Midbrain (tissue), 1 donor: ENCODE measurements at places on chromosomes 5 and 9.

GRCh38 chr9:23907343-23907742, 81.3 kb upstream of the ELAVL2 start:
- DNase-seq: no peak

DNA sequence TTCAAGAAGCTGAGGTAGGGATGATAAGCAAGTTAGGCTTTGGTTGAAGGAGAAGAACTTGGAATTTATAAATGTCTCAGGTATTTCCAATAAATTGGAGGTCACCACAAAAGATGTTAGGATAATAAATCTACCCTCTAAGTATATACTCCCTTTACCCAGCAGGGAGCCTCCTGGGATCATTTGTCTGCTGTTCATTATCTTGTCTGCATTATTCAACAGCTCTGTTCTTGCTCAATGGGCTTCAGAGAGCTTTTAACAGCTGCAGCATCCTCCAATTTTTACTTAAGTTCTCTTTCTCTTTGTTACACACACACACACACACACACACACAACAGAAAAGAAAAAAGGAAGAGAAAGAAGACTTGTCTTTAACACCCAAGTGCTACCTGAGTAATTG, 51.7 kb upstream of the VPS13A start:
- DNase-seq: no peak

- no peak for DNase-seq
Observed at GRCh38 chr9:4689687-4690104, 10.3 kb downstream of the CDC37L1 start.

- DNase-seq: no peak
Observed at GRCh38 chr9:98222885-98223691, 30.7 kb upstream of the CORO2A start.

DNA sequence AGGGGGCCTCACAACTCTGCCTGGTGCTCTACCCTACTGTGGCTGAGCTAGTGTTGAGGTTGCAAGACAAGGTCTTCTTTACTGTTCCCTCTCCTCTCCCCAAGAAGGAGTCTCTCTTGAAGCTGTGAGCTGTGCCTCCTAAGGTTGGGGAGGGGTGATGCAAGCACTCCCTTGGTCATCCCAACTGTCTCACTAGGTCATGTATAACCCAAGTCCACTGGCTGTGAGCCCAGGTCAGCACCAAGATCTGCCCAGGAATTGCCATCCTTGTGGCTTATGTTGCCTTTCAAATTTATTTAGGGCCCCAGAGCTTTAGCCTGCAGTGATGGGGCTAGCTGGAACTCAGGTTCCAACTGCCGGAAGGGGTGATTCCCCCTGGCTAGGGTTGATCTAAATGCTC, 10.3 kb upstream of the YTHDC2 start:
- no peak for DNase-seq

- no peak for DNase-seq
Observed at GRCh38 chr5:75200776-75201175, 35.9 kb downstream of the ANKRD31 start.

- DNase-seq: no peak
Observed at GRCh38 chr5:177496727-177497291, 595 bp downstream of the PDLIM7 start.

DNA sequence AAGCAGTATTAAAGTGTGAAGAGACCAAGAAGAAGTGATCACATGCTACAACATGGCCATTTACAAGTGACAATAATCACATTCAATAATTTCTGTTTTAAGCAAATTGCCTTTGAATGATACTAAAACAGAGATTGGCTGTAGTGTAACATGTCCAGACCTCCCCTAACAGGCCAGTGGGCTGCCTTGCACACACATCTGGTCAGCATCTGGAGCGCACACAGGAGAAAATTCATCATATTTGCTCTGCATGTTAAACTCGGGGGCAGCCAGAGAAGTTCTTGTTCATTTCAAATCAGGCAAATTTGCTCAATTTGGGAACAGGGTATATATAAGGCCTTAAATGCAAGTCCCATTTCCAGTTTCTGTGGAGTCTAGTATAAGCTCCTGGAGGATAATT, 111.1 kb upstream of the FBXL7 start:
- no peak for DNase-seq

GRCh38 chr9:125821078-125821477, 73.9 kb downstream of the PBX3 start:
- DNase-seq: no peak

DNA sequence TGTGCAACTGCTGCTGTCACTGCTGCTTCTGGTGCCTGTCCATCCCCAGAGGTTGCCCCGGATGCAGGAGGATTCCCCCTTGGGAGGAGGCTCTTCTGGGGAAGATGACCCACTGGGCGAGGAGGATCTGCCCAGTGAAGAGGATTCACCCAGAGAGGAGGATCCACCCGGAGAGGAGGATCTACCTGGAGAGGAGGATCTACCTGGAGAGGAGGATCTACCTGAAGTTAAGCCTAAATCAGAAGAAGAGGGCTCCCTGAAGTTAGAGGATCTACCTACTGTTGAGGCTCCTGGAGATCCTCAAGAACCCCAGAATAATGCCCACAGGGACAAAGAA, 265 bp downstream of the CA9 start:
- DNase-seq: no peak

- no peak for DNase-seq
Observed at GRCh38 chr5:66932457-66932856, 264.1 kb downstream of the CD180 start.

DNA sequence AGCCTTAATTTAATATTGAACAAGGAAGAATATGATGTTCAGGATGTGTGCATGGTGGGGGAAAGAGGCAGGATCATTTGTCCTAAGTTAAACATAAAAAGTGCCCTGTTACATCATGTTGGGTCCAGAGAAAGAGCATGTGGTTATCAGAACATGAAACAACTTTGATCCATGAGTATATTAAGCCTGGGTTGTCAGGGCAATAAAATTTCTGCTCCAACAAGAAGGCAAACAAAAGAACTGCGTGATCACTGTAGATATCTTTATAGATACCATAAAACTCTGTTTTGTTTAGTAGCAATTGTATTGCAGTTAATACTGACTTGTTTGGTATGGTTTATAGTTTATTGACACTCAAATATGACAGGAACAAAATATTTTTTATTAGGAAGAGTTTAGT, 35.2 kb downstream of the PCA3 start:
- no peak for DNase-seq

DNA sequence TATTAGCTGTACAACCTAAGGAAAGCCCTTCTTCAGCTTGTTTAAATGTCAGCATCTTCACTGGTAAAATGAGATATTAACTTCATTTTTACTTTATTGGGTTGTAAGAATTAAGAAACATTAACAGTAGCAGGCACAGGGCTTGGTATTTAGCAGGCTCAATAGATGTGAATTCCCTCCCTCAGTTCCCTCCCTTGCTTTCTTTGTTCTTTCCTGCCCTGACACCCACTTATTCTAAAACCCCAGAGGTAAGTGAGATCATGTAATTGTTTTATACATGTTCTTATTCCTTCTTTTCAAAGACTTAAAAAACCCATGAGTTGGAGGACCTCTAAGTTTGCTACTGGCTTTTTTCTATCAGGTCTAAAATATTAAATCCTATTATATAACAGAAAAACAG, 73.3 kb upstream of the IFNK start:
- DNase-seq: no peak

DNA sequence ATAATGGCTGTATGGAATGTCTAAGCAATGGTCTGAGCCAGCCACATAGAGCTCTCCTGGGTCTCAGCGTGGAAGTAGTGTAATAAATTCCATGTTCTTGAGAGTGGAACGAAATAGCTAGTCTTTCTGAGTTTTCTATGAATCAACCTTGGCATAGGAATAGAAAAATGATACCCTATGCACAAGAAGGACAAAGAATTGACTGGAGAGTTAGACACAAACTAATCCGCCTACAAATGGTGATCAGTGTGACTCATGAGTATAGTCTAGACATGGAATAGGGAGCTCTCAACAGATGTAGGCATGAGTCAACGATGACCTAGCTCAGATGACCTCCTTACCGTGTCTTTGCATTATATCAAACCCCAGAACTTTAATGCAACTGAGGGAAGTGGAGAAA, 256.8 kb upstream of the GRIN3A start:
- DNase-seq: no peak

- peak; percentile 1 for DNase-seq
Observed at GRCh38 chr5:50711280-50711679, 44.8 kb downstream of the PARP8 start.

GRCh38 chr5:39998518-39998917, 573.7 kb upstream of the DAB2 start:
- no peak for DNase-seq
